Cardiac fibroblast (primary cell): ENCODE measurements at places on chromosomes 11 and 22.

DNA sequence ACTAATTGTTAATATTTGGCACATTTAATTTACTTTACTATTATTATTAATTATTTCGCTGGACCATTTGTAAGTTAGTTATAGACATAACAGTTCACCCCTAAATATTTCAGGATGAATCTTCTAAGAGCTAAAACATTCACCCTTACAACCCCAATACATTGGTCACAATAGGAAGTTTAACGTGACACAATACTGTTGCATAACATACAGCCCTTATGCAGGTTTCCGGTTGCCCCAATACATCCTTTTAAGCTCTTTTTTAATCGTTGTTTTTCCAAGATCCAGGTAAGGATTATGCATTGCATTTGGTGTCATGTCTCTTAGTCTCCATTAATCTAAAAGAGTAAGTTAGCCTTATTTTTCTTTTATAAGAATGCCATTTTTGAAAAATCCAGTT, 71.2 kb downstream of the HSD17B12 start:
- DNase-seq, result no peak

GRCh38 chr22:31230155-31230870, 18.2 kb downstream of the LIMK2 start:
- DNase-seq, result peak; percentile 56

GRCh38 chr11:27864611-27865010, 164.4 kb upstream of the BDNF start:
- DNase-seq, result no peak

GRCh38 chr22:46764779-46765485, 2.5 kb downstream of the TBC1D22A start:
- DNase-seq, result no peak

GRCh38 chr22:29744902-29745301, 21.9 kb downstream of the ZMAT5 start:
- DNase-seq, result peak; percentile 39

GRCh38 chr11:14300661-14301304, 58.2 kb downstream of the RRAS2 start:
- DNase-seq, result peak; percentile 86

- DNase-seq, result peak; percentile 77
Measured at GRCh38 chr22:46501701-46502100, 35.7 kb downstream of the CELSR1 start.

DNA sequence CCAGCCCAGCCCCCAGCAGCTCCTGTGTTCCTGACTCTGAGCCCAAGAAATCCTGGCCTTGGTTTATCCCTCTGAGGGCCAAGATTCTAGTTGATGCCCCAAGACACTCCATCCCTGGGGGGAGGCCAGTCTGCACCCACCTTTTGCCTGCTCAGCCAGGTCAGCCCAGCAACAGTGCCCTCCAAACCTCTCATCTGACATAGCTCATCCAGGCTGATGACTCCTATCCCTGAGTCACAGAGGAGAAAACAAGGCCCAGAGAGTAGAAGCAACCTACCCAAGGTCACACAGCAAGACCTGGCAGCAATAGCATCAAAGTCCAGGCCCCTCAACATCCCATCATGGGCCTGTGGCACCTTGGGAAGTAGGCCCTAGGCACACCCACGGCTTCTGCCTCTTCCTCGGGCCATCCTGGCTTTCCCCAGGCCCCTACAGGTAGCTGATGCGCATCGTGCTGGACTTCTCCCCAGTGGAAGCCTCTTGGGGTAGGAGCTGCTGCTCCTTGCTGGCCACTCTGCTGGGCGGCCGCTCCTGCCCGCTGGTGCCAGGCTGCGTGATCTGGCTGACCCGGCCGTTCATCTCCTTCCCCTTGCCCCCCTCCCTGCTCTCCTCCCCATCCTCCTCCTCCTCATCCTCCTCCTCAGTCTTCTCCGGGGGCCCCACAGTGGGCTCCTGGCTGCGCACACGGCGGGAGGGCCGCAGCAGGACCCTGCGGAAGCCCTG, 6.0 kb downstream of the SSTR3 start:
- DNase-seq, result no peak

GRCh38 chr22:30749272-30749671, 54.6 kb downstream of the OSBP2 start:
- no peak for DNase-seq

DNA sequence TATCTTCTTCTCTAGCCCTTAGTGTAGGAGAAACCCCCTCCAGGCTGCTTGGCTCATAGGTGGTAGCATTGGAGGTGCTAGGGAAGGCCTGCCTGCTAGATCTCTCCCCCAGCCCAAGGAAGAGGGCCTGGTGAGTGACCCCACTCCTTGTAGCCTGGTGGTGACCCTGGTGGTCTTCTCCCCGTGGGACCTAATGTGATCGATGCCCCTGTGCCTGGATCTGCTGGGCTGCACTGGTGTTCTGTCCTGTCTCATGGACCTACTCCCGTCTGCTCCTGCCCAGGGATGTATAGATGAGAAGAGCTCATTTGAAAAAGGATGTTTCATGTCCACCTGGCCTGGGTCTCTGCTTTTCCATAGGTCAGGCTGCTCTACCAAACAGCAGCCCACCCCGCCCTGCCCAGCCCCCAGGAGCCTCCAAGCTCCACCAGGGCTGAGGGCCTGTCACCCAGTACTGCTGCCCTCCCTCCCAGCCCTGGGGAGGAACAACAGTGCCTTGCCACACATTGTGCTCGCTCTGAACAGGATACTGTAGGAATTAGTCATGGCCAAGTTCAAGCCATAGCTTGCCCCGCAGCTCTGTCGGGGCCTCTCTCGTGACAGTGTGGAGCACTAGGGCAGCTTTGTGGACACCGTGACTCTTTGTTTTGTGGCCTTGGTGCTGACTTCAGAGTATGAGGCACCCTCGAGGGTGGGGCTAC, 19.7 kb downstream of the SLC37A2 start:
- DNase-seq, result peak; percentile 89

GRCh38 chr11:113578715-113579250, 103.6 kb upstream of the DRD2 start:
- DNase-seq, result no peak

DNA sequence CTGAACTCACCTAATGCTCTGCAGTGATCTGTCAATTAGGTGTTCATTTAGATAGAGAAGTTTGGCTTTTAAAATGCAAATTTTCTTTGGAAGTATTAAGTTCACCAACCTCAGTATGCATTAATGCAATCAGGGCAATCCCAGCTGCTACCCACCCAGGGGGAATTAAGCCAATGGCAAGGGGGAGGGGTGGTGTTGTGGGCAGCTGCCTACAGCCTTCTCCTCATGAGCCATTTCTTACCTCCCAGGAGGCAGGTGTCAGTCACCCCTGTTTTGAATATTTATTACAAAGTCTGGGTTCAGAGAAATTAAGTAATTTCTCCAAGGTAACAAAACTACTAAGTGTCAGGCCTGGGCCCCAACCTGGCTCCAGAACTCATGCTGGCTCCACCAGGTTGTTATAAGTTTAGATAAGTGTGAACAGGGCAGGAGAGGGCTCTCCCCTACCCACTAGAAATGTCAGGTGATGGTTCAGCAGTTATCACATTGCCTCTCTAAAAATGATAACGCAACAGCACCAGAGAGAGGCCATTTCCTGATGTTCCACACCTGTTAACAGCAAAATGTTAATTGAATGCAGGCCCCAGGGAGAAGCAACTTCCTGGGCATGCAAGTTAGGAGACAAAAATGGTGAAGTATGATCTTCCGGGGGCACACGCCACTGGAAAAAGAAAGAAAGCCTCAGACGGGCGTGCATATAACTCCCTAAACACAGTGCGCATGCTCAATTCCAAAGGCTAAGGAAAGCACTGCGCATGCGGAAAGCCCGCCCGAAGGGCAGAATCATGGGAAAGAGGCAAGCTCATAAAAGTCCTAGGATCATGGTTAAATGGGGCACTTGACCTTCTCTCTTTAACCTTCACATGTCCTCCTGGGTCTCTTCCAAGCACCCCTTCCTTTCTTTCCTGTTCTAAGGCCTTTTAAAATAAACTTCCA, 35.4 kb upstream of the GNAZ start:
- no peak for DNase-seq

GRCh38 chr22:24685531-24686190, 82.7 kb downstream of the GGT1 start:
- peak; percentile 28 for DNase-seq

DNA sequence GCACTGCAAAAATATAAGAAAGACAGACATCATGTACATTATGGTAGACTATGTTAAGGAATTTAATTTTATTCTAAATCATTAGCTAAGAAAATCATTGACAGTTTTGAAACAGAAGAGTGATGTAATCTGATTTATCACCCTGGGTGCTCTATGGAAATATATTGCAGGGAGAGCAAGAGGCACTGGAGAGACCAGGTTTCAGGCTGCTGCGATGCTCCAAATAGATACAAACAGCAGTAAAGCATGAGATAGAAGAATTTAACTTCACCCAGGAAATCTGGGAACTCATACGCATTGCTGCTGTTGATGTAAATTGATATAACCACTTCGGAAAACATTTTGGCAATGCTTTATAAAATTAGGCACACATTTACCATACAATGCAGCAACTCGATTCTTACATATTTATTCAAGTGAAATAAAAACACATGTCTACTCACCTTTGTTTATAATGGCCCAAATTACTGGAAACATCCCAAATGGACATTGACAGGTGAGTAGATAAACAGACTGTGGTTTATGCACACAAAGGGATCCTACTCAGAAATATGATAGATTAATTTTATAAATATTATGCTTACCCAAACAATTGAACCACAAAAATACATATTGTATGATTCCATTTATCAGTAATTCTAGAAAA, 535.1 kb upstream of the CHORDC1 start:
- DNase-seq, result no peak

DNA sequence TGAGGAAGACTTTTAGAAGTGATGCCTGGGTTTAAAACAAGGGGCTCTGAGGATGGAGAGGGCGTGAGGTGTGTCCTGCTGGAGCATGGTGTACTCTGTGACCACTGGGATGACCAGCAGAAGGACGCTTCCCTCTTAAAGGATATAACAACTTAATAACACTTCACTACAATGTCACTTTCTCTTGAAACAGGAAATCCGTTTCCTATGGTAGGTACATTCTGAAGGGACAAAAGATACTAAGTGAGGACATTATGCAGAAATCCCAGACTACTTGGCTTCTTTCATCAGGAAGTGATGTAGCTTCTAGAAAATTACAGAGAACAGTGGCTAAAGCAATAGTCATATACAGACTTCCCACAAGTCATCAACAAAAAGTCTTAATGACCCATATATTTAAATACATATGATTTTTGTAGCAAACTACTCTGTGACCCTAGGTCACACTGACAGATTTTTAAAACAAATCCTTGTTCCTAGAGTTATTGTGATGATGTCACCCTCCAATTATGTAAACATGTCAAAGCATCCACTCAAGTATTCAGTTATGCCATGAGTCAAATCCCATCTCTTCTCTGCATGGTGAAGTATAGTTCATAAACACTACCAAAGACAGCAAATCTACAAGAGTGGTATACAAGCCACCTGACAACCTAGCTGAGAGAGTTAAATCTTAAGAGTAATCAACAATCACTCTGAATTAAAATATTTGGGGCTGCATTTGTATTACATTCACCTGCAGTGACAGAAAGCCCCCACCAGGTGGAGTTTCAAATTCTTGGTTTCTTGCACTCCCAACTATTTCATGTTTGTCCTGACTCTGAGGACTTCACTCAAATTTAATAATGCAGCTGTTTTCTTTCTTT, 32.8 kb downstream of the PITPNB start:
- peak; percentile 62 for DNase-seq

DNA sequence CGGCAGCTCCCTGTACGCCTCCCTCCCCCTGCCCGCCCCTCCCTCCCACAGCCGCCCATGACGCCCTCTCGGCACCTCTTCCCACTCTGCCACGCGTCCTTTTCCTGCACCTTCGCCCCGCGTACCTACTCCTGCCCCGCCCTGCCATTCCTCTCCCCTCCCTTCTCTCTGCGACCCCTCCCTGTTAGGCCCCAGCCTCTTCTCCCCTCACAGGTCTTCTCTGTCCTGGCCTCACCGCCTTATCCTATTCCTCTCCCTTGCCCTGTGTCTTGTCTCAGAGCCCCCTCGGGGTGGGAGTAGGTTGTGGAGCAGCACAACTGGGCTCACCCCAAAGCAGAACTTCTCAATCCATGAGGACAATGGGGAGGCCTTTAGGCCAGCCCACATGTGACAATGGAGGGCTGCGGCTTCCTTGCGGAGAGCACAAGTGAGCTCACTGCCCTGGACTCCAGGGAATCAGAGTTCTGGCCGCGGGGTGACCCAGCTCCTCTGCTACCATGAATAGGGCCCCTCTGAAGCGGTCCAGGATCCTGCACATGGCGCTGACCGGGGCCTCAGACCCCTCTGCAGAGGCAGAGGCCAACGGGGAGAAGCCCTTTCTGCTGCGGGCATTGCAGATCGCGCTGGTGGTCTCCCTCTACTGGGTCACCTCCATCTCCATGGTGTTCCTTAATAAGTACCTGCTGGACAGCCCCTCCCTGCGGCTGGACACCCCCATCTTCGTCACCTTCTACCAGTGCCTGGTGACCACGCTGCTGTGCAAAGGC, 539 bp downstream of the SLC35C1 start:
- peak; percentile 66 for DNase-seq

- DNase-seq, result no peak
Measured at GRCh38 chr11:104908186-104908531, 9.9 kb upstream of the CASP12 start.

DNA sequence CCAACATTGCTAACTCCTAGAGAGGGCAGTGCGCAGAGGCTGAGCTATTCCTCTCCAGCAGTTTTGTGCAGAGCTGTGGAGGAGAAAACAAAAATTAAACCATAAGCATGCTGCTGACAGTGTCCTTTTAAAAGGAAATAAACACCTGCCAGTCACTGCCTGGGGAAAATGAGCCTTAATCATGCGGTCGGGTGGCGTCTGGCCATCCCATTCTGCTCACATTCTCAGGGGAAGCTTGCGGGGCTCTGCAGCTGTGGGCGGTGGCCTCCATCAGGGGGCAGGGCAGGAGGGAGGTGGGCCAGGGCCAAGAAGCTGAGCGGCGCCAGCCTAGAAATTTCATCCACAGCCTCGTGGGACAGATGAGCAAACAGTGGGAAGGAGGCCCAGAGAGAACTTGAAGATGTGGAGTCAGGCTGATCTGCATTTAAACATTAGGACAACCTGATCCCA, 71.0 kb upstream of the TP53I11 start:
- DNase-seq, result peak; percentile 58

DNA sequence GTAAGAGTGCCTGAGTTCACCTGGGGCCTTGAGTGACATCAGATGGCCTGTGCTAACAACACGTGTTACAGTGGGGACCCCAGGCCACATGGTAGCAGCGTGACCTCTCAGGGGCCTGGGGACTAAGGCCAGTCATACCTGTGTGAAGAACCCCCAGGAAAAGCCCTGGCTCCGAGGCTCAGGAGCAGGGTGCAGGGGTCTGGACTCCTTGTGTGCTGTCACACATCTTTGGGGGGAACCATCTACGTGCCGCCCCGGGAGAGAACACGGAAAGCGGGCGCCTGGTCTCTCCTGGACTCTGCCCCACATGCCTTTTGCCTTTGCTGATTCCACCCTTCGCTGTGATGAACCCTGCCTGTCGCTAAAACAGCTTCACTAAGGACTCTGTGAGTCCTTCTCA, 48.7 kb downstream of the SHANK2 start:
- DNase-seq, result no peak

GRCh38 chr11:83649528-83649855, 363.3 kb upstream of the CCDC90B start:
- DNase-seq, result no peak
